ENCODE measurements at places on chromosomes 4 and X. TPM values are rescaled to one million over a fixed set of nuclear protein-coding genes. Genes with fewer than 3 reads are reported as not detected.
A peak's percentile ranks its signal among the peaks of the same experiment; 100 is the strongest.

GRCh38 chrX:131588995-131589394, 45.1 kb downstream of the OR13H1 start:
- peak; percentile 12 for DNase-seq

DNA sequence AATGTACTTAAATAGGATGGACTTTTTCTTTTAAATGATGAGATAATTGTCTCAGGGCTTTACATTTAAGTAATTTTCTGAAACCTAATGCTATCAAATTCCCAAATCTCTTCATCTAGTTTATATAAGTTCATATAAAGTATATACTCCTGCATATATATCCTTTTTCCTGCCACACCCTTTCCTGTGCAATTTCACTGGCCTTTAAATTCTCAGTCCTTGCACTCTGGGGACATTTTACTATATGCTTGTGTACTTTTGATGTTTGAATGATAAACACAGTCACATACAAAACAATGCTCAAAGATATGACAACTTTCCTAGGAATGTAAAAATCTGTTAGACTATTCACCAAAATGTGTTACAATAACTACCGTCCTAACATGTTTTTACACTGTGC, 60.1 kb downstream of the NDST4 start:
- DNase-seq, result no peak

DNA sequence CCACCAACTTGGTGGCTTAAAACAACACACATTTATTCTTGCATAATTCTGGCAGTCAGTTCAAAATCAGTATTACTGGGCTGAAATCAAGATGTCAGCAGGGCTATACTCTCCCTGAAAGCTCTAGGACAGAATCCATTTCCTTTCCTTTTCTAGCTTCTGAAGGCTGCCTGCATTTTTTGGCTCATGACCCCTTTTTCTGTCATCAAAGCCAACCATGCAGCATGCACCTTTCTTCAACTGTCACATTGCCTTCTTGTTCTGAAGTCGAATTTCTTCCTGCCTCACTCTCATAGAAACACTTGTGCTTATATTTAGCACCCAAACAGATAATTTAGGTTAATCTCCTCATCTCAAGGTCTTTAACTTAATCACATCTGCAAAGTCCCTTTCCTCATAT, 79.8 kb upstream of the PPP1R2C start:
- DNase-seq, result no peak

DNA sequence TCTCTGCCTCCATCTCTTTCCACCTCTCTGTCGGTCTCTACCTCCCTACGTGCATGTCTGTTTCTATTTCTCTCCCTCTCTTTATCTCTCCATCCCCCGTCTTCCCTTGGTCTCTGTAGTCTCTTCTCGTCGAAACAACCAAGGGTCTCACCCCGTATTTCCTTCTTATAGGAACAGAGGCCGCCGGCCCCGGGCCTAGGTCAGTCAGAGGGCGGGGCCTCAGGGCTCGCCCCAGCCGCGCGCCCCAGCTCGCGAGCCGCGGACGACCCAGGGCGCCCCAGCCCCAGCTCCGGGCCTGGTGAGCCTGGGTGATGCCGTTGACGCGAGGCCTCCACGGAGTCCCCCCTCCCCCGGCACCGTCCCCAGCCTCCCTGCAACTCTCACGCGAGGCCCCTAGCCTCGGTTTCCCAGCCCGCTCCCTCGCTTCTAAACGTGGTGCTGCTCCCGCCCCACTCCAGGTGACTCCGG, 6.6 kb downstream of the TIMM17B start:
- DNase-seq, result no peak

DNA sequence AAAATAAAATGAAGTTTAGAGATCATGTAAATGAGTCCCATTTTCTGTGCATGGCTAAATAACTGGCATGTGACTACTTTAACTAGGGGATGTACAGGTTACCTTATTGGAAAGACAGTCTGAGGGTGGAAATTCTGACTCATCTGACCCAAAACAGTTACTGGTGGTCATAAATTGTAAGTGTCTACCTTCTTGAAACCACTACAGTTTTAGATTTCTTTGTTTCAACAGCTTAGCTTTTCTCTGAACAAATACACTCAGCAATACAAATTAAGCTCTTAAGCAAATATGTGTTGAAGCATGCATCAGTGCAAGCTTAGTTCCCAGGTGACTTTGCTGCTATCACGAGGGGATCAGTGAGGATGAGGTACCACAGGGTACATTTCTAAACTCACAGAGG, 60.7 kb upstream of the PGM2 start:
- DNase-seq, result no peak

- DNase-seq, result no peak
Observed at GRCh38 chr4:68693325-68694075, 23.0 kb upstream of the UGT2B15 start.

DNA sequence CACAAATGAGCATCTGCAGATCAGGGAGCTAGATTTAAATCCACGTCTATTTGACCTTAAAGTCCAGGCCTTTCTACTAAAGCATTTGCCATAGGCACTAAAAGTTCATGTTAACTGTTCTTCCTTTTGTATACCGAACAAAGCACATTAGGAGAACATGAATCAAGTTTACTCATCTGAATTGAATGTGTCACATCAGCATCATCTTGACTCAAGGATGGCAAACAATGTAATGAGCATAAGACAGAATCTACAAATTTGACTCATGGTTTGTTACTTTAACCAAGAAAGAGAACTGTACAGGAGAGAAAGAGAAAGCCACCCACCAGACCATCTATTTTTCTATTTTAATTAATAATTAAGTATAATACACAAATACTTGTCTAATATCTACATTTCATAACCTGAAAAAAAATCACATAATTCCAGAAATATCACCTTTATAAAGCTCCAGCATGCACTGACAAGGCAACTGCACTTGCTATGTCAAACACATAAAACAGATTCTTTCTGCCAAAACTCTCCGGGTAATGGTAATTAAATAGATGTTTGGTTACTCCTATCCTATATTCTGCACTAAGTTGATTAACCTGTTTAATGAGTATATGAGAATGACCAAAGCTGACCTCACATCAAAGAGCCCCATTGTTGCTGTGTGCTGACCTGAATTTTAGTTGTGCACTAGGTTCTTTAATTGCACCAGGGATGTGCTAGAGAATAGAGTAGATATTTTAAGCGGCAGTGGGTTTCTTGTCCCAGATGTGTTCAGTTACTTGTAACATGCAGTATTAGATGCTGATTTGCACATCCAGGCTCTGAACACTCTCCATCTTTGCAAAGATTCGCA, 42.5 kb upstream of the LEF1 start:
- DNase-seq, result no peak

DNA sequence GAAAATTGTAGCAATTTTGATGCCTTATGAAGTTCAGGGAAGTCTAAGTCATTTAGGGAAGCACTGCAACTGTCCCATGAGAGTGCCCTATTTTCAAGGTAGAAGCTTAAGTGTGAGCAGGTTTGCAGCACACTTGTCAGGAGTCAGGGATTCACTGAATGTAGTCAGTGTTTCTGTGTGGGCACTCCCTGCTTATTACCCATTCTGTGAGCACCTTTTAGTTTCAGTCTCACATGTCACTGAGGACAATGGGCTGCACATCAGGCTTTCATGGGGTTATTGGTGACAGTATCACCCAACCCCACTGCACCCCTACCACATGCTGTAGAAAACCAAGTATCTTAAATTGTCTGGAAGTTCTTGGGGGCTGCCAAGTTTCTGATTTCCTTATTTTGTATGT, 2.9 kb upstream of the CCNG2 start:
- DNase-seq, result no peak

- no peak for DNase-seq
Observed at GRCh38 chr4:72006586-72006985, 25.2 kb upstream of the NPFFR2 start.

- no peak for DNase-seq
Observed at GRCh38 chrX:10098270-10098713, 58.5 kb upstream of the CLCN4 start.

- DNase-seq, result no peak
Observed at GRCh38 chr4:165301833-165302232, 25.6 kb upstream of the MSMO1 start.

- DNase-seq, result no peak
Observed at GRCh38 chr4:8156617-8157016, 2.0 kb downstream of the ABLIM2 start.

The TXK gene
- 1.3 TPM for total RNA-seq

The IL9R gene
- not detected for total RNA-seq

The ARL9 gene
- total RNA-seq, result not detected

The MAGEB10 gene
- total RNA-seq, result not detected

The NEXMIF gene
- total RNA-seq, result 2.3 TPM

The TSPAN6 gene
- total RNA-seq, result 19.2 TPM

The UGT2B17 gene
- not detected for total RNA-seq

The HMX1 gene
- not detected for total RNA-seq

All from body of pancreas (tissue), 4 donors.